HFFc6 (cell line): ENCODE measurements at places on chromosomes 7 and 10.

GRCh38 chr10:121154846-121155245 is 303.7 kb downstream of the WDR11 start:
- no peaks in the 10 kb centered on the region for H3K27me3 ChIP-seq
- peaks cover 7% of the 10 kb centered on the region; the same call in 1 of the 2 replicates for H3K36me3 ChIP-seq
- H3K4me3 ChIP-seq, result no peak overlapping the region
- DNase-seq, result no peak

- no peaks in the 10 kb centered on the region for H3K4me1 ChIP-seq
- H3K27ac ChIP-seq, result no peak overlapping the region
- no peaks in the 10 kb centered on the region; the same call in 1 of the 2 replicates for H3K27me3 ChIP-seq
- H3K36me3 ChIP-seq, result no peaks in the 10 kb centered on the region
- no peak overlapping the region for H3K4me3 ChIP-seq
Observed at GRCh38 chr10:8396675-8397074, 342.2 kb downstream of the GATA3 start.

DNA sequence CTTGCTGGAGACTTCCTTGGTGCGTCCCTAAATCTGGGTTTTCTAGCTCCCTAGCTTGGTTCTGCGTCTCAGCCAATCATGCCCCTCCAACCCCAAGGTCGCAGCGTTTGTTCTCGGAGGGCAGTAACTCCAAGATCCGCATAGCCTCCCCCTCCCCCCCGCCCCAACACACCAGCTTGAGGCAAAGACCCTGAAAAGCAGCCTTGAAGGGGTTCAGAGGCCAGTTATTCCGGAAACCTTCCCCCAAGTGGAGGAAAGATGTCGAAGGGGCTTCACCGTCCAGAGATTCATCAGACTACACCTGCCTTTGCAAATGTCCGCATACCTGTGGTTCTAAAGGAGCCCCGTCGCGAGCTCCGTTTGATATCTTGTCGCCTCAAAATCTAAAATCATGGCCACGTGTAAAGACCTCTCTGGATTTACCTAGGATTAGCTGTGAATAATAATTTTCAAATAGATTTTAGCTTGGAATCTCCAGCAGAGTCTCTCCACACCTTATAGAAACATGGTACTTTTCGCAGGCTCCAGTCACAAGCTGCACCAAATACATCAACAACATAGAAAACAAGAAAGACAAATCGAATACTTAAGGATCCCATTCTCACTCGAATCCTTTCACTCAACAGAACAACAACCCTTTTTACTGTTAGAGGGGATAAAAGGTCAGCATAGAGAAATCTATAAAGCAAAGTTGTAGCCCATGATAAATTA is 7.9 kb downstream of the DLX6 start:
- H3K4me1 ChIP-seq, result no peaks in the 10 kb centered on the region
- H3K27me3 ChIP-seq, result peaks cover 60% of the 10 kb centered on the region
- no peak for DNase-seq

- no peaks in the 10 kb centered on the region; the same call in none of the 2 replicates for H3K27me3 ChIP-seq
- H3K4me1 ChIP-seq, result peaks cover 48% of the 10 kb centered on the region
- H3K4me3 ChIP-seq, result no peak overlapping the region
- DNase-seq, result no peak
Observed at GRCh38 chr10:119754085-119754484, 28.2 kb downstream of the INPP5F start.

DNA sequence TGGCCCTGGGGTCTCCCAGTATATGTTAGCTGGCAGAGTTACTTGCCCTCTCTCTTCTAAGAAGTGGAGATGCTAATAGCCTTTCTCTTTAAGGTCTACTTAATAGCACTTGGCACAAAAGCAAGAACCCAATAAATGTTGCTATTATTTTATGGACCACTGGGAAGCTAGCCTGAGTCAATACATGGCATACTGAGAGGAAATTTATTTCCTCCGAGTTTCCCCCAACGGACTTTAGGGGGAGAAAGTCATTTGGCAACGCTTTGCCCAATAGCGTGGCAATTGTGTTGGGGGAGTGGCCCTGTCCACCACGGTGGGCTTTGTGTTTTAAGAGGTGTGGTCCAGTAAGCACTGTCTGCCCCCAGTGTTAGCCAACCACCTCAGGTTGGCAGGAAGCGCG is 87.4 kb upstream of the SMNDC1 start:
- H3K27ac ChIP-seq, result no peak overlapping the region
- H3K4me1 ChIP-seq, result peaks cover 54% of the 10 kb centered on the region
- DNase-seq, result no peak
- no peaks in the 10 kb centered on the region for H3K36me3 ChIP-seq
- no peak overlapping the region for H3K4me3 ChIP-seq

GRCh38 chr7:35849158-35849831 is 48.4 kb downstream of the SEPTIN7 start:
- H3K27ac ChIP-seq, result no peak overlapping the region
- no peak for DNase-seq
- peaks cover 11% of the 10 kb centered on the region for H3K36me3 ChIP-seq
- peaks cover 35% of the 10 kb centered on the region for H3K4me1 ChIP-seq
- H3K27me3 ChIP-seq, result no peaks in the 10 kb centered on the region

- no peaks in the 10 kb centered on the region; the same call in 1 of the 2 replicates for H3K36me3 ChIP-seq
- no peaks in the 10 kb centered on the region for H3K4me1 ChIP-seq
- no peak overlapping the region for H3K27ac ChIP-seq
Observed at GRCh38 chr10:128539510-128540127, 413.4 kb upstream of the MKI67 start.

GRCh38 chr10:26543567-26544306 is 105.6 kb downstream of the APBB1IP start:
- H3K27me3 ChIP-seq, result no peaks in the 10 kb centered on the region
- no peak overlapping the region for H3K4me3 ChIP-seq
- no peak for DNase-seq
- no peak overlapping the region for H3K27ac ChIP-seq

DNA sequence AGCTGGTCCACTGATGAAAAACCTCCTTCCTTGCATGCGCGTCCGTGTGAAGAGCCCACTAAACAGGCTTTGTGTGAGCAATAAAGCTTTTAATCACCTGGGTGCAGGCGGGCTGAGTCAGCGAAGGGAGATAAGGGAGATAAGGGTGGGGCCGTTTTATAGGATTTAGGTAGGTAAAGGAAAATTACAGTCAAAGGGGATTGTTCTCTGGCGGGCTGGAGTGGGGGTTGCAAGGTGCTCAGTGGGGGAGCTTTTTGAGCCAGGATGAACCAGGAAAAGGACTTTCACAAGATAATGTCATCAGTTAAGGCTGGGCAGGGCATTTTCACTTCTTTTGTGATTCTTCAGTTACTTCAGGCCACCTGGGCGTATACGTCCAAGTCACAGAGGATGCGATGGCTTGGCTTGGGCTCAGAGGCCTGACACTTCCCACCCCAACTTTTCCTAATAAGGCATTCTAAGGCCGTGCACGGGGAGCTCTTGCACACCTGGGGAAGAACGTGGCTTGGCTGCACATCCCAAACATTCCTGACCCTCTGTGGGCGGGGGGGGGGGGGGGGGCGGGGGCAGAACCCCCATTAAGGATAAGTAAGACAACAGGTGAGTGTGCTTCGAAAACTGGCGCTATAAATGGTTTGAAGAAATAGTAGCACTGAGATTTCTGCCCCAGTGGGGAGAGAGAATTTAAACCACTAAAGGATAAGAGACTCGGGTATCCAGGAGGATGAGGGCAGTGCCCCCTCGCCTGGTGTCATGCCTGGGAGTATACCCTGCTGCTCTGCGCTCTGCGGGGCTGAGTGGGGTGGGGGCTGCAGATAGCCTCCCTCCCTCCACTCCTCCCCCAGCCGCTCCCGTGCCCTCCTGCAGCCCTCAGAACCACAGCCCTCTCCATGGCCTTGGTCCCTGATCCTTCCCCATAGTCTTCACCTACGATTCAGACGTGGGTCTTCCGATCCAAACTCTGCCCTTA is 217.6 kb downstream of the MLLT10 start:
- no peak for DNase-seq
- H3K27me3 ChIP-seq, result peaks cover 13% of the 10 kb centered on the region
- H3K4me3 ChIP-seq, result no peak overlapping the region
- H3K27ac ChIP-seq, result no peak overlapping the region; the same call in 1 of the 2 replicates

GRCh38 chr10:132943791-132944404 is 1.5 kb upstream of the CFAP46 start:
- no peak for DNase-seq
- H3K4me3 ChIP-seq, result no peak overlapping the region
- no peak overlapping the region for H3K27ac ChIP-seq

GRCh38 chr10:483261-483660 is 206.2 kb downstream of the DIP2C start:
- peaks cover 13% of the 10 kb centered on the region for H3K36me3 ChIP-seq
- peaks cover 5% of the 10 kb centered on the region; the same call in 1 of the 2 replicates for H3K27me3 ChIP-seq
- no peak for DNase-seq
- H3K4me3 ChIP-seq, result no peak overlapping the region

- no peak overlapping the region for H3K4me3 ChIP-seq
- peaks cover 21% of the 10 kb centered on the region for H3K36me3 ChIP-seq
Observed at GRCh38 chr10:91643700-91644099, 10.8 kb upstream of the PPP1R3C start.

- H3K4me1 ChIP-seq, result peaks cover 57% of the 10 kb centered on the region
- H3K27me3 ChIP-seq, result 0 out of 2 replicates have a peak, but pooled peaks cover 2% of the 10 kb centered on the region
- peak overlapping the region; percentile 35; the same call in 1 of the 2 replicates for H3K4me3 ChIP-seq
- H3K36me3 ChIP-seq, result no peaks in the 10 kb centered on the region
- DNase-seq, result peak; percentile 94
Observed at GRCh38 chr7:133703547-133703946, 423.6 kb upstream of the LRGUK start.

DNA sequence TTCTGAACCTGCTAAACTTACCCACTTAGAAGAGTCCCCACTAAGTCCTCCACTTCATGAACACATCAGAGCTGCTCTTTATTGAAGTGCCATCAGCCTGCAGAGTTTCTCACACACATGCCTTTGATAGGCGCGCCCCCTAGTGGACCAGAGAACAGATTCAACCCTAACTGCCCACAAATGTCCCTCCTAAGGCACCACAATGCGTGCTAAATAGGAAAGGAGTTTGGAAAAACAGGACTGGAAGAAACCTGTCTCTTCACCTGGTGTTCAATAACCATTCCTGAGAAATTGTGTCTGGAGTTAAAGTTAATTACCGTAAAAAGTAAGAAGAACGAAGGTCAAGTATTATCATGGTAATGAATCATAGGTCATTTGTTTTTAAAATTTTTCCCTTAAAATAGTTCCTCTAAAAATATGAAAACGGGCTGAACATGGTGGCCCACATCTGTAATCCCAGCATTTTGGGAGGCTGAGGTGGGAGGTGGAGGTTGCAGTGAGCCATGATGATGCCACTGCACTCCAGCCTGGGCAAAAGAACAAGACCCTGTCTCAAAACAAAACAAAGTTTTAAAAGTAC is 249.7 kb downstream of the ELMO1 start:
- H3K4me1 ChIP-seq, result no peaks in the 10 kb centered on the region
- H3K27me3 ChIP-seq, result peaks cover 9% of the 10 kb centered on the region

DNA sequence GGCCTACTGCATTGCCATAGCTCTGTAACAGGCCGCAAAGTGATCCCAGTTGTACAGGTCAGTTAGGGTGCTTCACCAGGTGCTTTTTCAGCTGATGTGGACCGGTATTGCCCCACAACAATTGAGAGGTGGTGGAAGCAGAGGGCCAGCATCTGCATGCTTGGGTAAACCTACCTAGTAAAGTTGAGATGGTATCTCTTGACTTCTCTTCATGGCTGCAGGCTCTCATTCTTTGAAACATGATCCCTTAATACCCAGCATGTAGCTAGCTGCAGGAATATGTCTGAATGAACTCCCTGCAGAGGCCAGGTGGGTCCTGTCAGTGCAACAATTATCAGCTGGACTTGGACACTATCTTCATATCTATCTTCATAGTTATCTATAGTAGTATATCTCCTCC is 60.7 kb upstream of the CCDC6 start:
- H3K4me1 ChIP-seq, result no peaks in the 10 kb centered on the region
- no peak overlapping the region for H3K27ac ChIP-seq
- no peaks in the 10 kb centered on the region for H3K36me3 ChIP-seq
- DNase-seq, result no peak

GRCh38 chr7:33351709-33352108 is 222.3 kb downstream of the BBS9 start:
- no peaks in the 10 kb centered on the region for H3K36me3 ChIP-seq
- no peak for DNase-seq
- H3K4me3 ChIP-seq, result no peak overlapping the region
